ENCODE measurements at places on chromosomes 16 and 17.

GRCh38 chr17:42883802-42884558, 16.6 kb upstream of the G6PC1 start:
- DNase-seq: no peak

DNA sequence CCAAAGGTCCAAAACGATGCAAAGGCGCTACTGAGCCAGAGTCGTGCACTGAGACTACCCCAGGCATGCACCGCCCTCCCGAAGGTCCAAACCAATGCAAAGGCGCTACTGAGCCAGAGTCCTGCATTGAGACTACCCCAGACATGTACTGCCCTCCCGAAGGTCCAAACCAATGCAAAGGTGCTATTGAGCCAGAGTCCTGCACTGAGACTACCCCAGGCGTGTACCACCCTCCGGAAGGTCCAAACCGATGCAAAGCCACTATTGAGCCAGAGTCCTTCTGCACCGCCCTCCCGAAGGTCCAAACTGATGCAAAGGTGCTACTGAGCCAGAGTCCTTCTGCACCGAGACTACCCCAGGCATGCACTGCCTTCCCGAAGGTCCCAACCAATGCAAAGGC, 27.1 kb downstream of the SLC43A2 start:
- DNase-seq: no peak

GRCh38 chr16:72427783-72428331, 255.9 kb upstream of the PMFBP1 start:
- DNase-seq: no peak

- DNase-seq: no peak
Observed at GRCh38 chr16:66717776-66718175, 21.2 kb upstream of the CMTM4 start.

DNA sequence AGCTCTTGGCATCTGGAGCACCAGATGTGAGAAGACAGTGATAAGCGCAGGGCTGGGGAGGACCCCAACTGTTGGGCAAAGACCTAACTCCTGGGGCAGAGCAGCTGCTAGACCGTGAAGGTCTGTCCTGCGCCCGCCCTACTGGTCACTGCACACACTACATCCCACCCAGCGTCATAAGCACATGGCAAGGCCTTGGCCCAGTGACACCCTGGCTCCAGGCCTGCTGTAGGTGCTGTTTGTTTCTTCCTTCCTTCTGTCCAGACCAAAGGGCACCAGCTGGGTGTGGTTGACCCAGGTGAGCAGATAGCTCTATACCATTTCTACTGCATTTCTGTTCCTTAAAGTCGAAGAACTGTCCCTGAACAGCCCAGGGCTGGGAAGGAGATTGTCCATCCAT, 6.4 kb downstream of the TRPV3 start:
- DNase-seq: no peak

- no peak for DNase-seq
Observed at GRCh38 chr16:1159973-1160772, 7.3 kb downstream of the CACNA1H start.

GRCh38 chr17:45306623-45307022, 10.2 kb downstream of the MAP3K14 start:
- no peak for DNase-seq

DNA sequence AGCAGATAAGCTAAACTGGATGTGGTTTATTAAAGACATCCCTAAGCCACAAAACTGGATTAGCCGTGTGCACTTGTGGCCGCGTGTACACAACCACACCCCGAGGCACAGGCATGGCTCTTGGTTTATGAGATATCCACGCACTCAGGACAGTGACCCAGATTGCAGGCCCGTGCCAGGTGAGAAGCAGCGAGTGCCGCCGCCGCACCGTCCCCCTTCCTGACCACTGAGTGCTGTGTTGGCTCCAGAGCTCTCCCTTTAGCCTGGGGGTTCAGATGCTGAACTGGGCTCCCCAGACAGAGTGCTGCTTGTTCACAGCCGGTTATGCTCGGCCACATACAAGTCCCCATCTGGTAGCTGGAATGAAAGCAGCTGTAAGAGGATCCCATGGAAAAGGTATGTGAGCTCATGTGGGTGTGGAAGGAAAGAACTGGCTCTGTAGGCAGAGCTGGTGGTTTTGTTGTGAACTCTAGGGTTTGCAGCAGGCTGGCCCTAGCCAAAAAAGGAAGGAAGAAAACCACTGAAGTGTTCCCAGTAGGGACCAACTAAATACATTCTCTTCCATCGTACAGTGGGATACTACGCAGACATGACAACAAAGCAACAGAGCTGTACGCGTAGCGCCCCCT, 29.5 kb downstream of the KNOP1 start:
- DNase-seq: no peak

- no peak for DNase-seq
Observed at GRCh38 chr17:78506454-78507309, 70.5 kb downstream of the DNAH17 start.

All from skeletal muscle cell (primary cell).